Upper lobe of right lung (tissue), 1 donor: ENCODE measurements at places on chromosomes 2 and 18. TPM values are rescaled to one million over a fixed set of nuclear protein-coding genes. Genes with fewer than 3 reads are reported as not detected.

DNA sequence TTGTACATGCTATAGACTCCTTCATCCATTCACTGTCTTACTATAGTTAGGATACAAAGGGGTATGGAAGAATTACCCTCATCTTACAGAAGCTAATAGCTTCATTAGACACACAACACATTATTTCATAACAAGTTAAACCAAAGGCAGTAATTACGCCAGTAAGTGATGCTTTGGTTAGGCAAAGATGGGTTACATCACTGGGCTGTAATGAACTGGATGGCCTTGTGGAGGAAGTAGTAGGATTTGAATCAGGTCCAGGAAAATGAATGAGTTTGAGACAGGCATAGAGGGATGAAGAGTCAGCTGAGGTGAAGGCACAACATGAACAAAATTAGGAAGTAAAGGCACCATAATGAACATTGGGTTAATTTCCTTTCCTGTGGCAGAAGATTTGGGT is 80.1 kb downstream of the SOCS6 start:
- DNase-seq: no peak
- H3K36me3 ChIP-seq: no peaks in the 10 kb centered on the region
- no peaks in the 10 kb centered on the region for H3K4me1 ChIP-seq
- H3K27ac ChIP-seq: no peak overlapping the region

DNA sequence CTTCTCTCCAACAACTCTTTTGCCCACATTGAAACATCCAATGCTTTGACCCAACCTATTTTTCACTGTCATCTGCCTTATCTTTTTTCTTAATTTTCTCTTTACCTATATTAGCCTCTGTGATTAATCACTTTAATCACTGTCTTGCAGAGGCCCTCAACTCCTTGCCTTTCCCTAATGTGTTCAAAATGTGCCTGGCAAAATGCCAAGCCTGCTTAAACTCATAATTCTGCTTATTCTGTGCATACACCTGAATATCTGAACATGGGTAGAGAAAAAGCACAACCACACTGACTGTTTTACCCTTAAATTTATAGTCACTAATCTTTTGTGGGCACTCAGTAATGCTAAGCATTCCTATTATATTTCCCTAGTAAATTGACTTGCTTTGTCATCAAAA is 63.0 kb upstream of the GALNT13 start:
- no peaks in the 10 kb centered on the region for H3K4me1 ChIP-seq
- H3K27me3 ChIP-seq: no peaks in the 10 kb centered on the region
- H3K36me3 ChIP-seq: no peaks in the 10 kb centered on the region
- DNase-seq: no peak
- H3K27ac ChIP-seq: no peak overlapping the region
- no peak overlapping the region for H3K4me3 ChIP-seq

GRCh38 chr2:39243469-39244123 is at the start of gene CDKL4:
Gene CDKL4 (minus strand): TSS chr2:39243970.
- no peaks in the 10 kb centered on the region for H3K36me3 ChIP-seq
- H3K4me1 ChIP-seq: no peaks in the 10 kb centered on the region
- H3K4me3 ChIP-seq: peak within 1 kb of the TSS; percentile 38

GRCh38 chr2:8204711-8205110 is 477.1 kb upstream of the ID2 start:
- no peak for DNase-seq
- H3K4me3 ChIP-seq: no peak overlapping the region
- H3K27ac ChIP-seq: no peak overlapping the region

- peak overlapping the region; percentile 9 for H3K27ac ChIP-seq
- DNase-seq: peak; percentile 85
- peak overlapping the region; percentile 43 for H3K4me3 ChIP-seq
- H3K4me1 ChIP-seq: peaks cover 10% of the 10 kb centered on the region
These were observed 248.5 kb downstream of the CDH20 start for GRCh38 chr18:61581578-61582201.

- no peaks in the 10 kb centered on the region for H3K4me1 ChIP-seq
- H3K27ac ChIP-seq: no peak overlapping the region
- no peaks in the 10 kb centered on the region for H3K36me3 ChIP-seq
- DNase-seq: peak; percentile 88
These were observed 29.3 kb upstream of the DUSP2 start for GRCh38 chr2:96174251-96175144.

DNA sequence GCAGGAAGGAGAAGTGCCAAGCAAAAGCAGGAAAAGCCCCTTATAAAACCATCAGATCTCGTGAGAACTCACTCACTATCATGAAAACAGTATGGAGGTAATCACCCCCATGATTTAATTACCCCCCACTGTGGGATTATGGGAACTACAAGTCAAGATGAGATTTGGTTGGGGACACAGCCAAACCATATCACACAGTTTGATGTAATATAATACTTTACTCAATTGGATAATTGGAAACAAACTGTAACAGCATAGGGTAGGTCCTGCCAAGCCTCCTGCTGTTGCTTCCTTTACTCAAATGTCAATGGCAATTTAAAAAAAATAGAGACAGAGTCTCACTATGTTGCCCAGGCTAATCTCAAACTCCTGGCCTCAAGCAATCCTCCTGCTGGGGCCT is 15.5 kb upstream of the METTL21A start:
- no peaks in the 10 kb centered on the region for H3K36me3 ChIP-seq
- no peak for DNase-seq
- H3K27ac ChIP-seq: no peak overlapping the region
- H3K4me1 ChIP-seq: no peaks in the 10 kb centered on the region
- H3K27me3 ChIP-seq: no peaks in the 10 kb centered on the region
- no peak overlapping the region for H3K4me3 ChIP-seq

- DNase-seq: no peak
- H3K27me3 ChIP-seq: no peaks in the 10 kb centered on the region
- no peaks in the 10 kb centered on the region for H3K4me1 ChIP-seq
- no peak overlapping the region for H3K27ac ChIP-seq
- no peak overlapping the region for H3K4me3 ChIP-seq
- H3K36me3 ChIP-seq: no peaks in the 10 kb centered on the region
These were observed 139.8 kb downstream of the CLIP4 start for GRCh38 chr2:29255004-29255403.

DNA sequence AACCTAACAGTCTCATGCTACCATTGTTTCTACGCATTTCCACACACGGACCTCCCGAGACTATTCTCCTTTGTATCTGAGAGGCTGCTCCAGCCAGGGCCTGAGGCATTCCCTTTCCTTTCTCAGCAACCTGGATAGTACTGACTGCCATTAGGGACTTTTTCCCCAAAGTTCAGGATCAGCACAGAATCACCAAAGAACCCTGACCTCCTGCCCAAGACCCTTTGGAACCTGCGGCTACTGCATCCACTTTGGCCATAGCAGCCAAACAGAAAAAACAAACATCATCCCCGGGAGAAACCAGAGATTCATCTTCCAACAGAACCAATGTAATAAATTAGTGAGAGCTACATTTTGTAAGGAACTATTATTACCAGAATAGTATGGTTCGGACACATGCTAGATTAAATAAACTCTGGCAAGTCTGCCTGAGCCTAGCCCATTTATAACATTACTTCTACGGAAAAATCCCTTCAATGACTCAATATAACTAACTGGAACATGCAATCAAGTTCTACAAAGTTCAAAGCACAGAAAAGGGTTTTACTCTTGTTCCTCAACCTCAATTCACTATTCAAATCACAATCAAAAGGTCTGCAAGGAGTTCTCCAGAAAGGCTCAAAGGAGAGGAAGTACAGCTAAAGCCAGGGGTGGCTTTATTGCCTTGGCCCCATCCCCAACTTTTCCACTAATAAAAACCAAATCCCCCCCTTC is 51.8 kb downstream of the LPIN2 start:
- peak overlapping the region; percentile 65 for H3K27ac ChIP-seq
- DNase-seq: no peak
- peaks cover 52% of the 10 kb centered on the region for H3K4me1 ChIP-seq
- no peak overlapping the region for H3K4me3 ChIP-seq

GRCh38 chr2:189609423-189609816 is 28.8 kb upstream of the SLC40A1 start:
- H3K4me3 ChIP-seq: no peak overlapping the region
- H3K27me3 ChIP-seq: no peaks in the 10 kb centered on the region
- no peak for DNase-seq
- H3K36me3 ChIP-seq: no peaks in the 10 kb centered on the region

The EGR4 gene
- not detected for total RNA-seq

The G6PC2 gene
- total RNA-seq: not detected

The MRPL30 gene
- total RNA-seq: 18.8 TPM

The ALPG gene
- total RNA-seq: 0.49 TPM

The FANCL gene
- total RNA-seq: 17.9 TPM

The IL18R1 gene
- 26.5 TPM for total RNA-seq

The RAX gene
- total RNA-seq: not detected

The IL36RN gene
- total RNA-seq: not detected

The UGT1A4 gene
- total RNA-seq: not detected
